CD8-positive, alpha-beta T cell (primary cell): ENCODE measurements at places on chromosomes 11 and 22.

DNA sequence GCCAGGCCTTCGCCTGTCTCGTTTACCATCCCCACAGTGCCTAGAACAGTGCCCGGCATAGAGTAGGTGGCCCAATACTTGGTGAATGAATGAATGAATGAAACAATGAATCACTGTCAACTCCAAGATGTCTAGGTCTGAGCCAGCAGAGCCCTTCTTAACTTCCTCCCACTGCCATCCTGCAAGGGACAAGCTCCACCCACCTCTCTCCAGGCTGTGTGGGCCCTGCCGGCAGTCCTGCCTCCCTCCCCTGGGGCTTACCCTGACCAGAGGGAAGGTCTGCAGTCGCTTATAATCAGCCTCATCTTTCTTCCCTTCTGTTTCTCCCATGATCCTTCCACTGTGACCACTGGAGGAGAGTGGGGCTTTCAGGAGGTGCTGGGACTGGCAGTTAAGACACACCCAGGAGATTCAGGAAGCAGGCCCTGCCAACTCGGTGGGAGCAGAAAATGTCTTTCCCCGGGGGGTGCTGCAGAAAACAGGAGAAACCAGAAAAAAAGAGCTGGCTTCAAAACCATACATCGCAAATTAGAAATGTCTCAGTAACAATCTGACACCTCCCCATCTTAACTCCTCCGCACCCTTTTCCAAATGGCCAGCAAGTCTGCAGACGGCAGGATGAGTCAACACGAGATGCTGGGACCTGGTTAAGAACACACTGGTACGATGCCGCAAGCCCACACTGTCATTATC lies 11.4 kb downstream of the DNAL4 start:
- DNase-seq, result no peak

DNA sequence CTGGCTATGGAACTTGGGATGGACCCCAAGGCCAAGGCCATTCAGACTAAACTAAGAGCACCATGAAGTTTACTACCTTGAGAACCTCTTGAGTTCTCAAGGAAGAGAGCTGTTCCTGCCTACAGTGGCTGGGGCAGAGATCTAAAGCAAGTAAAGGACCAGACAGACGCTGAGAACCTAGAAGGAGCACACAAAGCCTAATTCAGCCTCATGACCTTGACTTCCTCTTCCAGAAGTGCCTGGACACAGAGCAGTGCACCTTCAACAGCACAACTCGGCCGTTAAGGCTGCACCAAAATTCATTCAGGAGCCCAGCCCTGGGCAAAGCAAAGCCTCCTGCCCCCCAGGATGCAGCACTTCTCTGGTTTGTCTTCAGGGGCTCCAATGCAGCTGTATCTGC lies 82.9 kb upstream of the AKIP1 start:
- DNase-seq, result no peak

- DNase-seq, result no peak
Observed at GRCh38 chr11:16881766-16882165, 132.4 kb downstream of the PLEKHA7 start.

- peak; percentile 91 for DNase-seq
Observed at GRCh38 chr22:46614025-46614931, 5.9 kb upstream of the GRAMD4 start.

DNA sequence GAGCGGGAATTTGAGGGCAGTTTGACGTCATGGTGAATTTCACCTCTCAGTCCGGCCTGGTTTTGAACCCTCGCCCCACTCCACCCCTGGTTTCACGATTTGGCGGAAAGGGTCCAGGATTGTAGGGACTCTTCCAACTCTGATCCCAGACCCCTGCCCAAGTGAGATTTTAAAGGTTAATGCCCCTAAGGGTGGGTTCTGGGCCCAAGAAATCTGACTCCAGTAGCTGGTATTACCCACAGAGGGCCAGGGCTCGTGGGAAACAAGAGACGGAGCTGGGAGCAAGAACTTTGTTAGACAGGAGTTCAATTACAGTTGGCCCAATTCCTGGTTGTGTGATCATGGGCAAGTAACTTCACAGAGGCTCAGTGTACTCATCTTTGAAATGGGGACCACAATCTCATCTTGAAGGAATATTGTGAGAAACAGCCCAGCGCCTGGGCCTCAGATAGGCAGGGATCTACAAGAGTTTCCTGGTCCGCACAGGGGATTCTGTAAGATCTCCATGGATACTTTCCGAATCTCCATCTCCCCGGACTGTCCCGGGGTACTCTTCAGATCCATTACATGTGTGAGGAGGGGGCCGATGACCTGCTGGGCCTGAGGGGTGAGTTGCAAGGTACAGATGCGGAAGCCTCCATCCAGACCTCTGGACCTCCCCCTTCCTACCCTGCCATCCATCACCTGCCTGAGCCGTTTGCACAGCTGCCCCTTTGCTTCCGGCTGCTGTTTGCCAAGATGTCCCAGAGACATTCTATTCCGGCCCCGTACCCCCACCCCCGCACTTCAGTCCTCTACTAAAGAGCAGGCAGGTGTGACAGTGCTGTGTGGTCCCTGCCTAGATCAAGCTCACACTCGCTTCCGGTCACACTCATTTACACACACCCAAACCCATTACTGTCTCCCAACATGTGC lies 687 bp upstream of the CALCA start:
- no peak for DNase-seq

DNA sequence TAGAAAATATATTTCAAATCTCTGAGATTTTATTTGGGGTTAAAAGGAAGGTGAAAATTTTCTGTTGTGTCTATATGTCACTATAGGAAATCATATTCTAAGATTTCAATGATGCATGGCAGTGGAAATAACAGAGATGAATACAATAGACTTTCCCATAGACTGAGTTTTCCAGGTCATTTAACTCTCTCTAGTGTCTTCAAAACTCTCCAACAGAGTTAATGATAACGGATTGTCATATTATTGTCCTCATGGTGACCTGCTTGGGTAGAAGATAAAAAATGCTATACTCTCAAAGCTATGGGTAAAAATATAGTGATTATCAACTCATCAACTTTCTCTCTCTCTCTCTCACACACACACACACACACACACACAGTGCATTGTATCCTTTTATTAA lies 312.9 kb downstream of the CNTN5 start:
- DNase-seq, result no peak

DNA sequence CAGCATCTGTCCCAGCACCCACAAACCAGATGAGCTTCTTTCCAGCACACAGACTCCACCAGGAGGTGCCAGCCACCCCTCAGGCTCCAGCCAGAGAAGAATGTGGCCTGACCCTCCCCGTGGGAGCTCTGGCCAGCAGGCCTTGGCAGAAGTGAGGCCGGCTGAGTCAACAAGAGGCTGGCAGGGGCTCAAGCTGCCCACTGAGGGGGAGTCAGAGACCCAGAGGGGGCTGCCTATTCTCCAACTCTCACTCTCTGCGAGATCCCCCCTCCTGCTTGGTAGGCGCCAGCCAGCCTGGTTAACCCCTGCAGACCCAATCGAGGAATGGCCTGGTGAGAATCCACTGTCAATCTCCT lies 10.6 kb upstream of the CDC42EP1 start:
- no peak for DNase-seq
